ENCODE measurements at places on chromosomes 6 and 20. TPM values are rescaled to one million over a fixed set of nuclear protein-coding genes. Genes with fewer than 3 reads are reported as not detected.

CLIC5 gene
- total RNA-seq = not detected

SRSF12 gene
- total RNA-seq = 0.80 TPM

CCDC170 gene
- total RNA-seq = 0.10 TPM

SEC23B gene
- 67.4 TPM for total RNA-seq

TSHZ2 gene
- total RNA-seq = not detected

LINC00237 gene
- not detected for total RNA-seq

UBD gene
- 0.56 TPM for total RNA-seq

DYNLT2 gene
- total RNA-seq = 0.49 TPM

STMND1 gene
- not detected for total RNA-seq

CD93 gene
- total RNA-seq = not detected

RAB44 gene
- not detected for total RNA-seq

FOXS1 gene
- total RNA-seq = 0.94 TPM

SAMD3 gene
- total RNA-seq = not detected

CLVS2 gene
- total RNA-seq = 0.07 TPM

ESF1 gene
- total RNA-seq = 27.0 TPM

RIMS1 gene
- total RNA-seq = not detected

Measured in A549 treated with CpdA at 1 μM for 4 hours (cell line).